ENCODE measurements at places on chromosomes 2 and 18. TPM values are rescaled to one million over a fixed set of nuclear protein-coding genes. Genes with fewer than 3 reads are reported as not detected.

CGREF1 gene
- total RNA-seq = 7.8 TPM

POTEC gene
- not detected for total RNA-seq

ZNF521 gene
- total RNA-seq = not detected

TEX44 gene
- total RNA-seq = not detected

C2orf81 gene
- 3.0 TPM for total RNA-seq

DSG1 gene
- total RNA-seq = not detected

PFN4 gene
- total RNA-seq = 1.1 TPM

TTC31 gene
- 15.7 TPM for total RNA-seq

MEP1B gene
- total RNA-seq = not detected

ATOH8 gene
- 13.2 TPM for total RNA-seq

MC5R gene
- not detected for total RNA-seq

SCYGR7 gene
- not detected for total RNA-seq

CRYGD gene
- not detected for total RNA-seq

GRHL1 gene
- 1.3 TPM for total RNA-seq

WDFY1 gene
- total RNA-seq = 35.6 TPM

RFX8 gene
- not detected for total RNA-seq

RTP5 gene
- not detected for total RNA-seq

KIF5C gene
- 0.32 TPM for total RNA-seq

SMYD1 gene
- total RNA-seq = not detected

TSPYL6 gene
- total RNA-seq = not detected

WDR12 gene
- total RNA-seq = 70.2 TPM

GATA6 gene
- 1.8 TPM for total RNA-seq

VAMP5 gene
- total RNA-seq = not detected

AAK1 gene
- total RNA-seq = 14.7 TPM

NOSTRIN gene
- 3.1 TPM for total RNA-seq

SRBD1 gene
- 7.3 TPM for total RNA-seq

SKOR2 gene
- total RNA-seq = not detected

CYBRD1 gene
- 31.4 TPM for total RNA-seq

TNS1 gene
- total RNA-seq = 8.0 TPM

PLEK gene
- total RNA-seq = not detected

MAPRE3 gene
- total RNA-seq = 9.8 TPM

APCDD1 gene
- total RNA-seq = not detected

CD226 gene
- total RNA-seq = 0.23 TPM

PLB1 gene
- 2.4 TPM for total RNA-seq

RESP18 gene
- total RNA-seq = not detected

ANKRD36C gene
- total RNA-seq = 6.9 TPM

CCDC102B gene
- 0.49 TPM for total RNA-seq

CMPK2 gene
- total RNA-seq = 0.86 TPM

KHK gene
- total RNA-seq = 10.4 TPM

DAPL1 gene
- total RNA-seq = not detected

MBD1 gene
- 26.4 TPM for total RNA-seq

CCBE1 gene
- total RNA-seq = 15.7 TPM

AGAP1 gene
- 22.4 TPM for total RNA-seq

VWC2L gene
- not detected for total RNA-seq

SLC14A1 gene
- not detected for total RNA-seq

REEP1 gene
- 0.88 TPM for total RNA-seq

TBR1 gene
- not detected for total RNA-seq

ATRAID gene
- total RNA-seq = 230 TPM

SPIRE1 gene
- 16.7 TPM for total RNA-seq

EGR4 gene
- total RNA-seq = 0.28 TPM

Measured in A549 treated with Mapracorat at 1 μM for 4 hours (cell line).